ENCODE measurements at places on chromosomes 12 and 14.

DNA sequence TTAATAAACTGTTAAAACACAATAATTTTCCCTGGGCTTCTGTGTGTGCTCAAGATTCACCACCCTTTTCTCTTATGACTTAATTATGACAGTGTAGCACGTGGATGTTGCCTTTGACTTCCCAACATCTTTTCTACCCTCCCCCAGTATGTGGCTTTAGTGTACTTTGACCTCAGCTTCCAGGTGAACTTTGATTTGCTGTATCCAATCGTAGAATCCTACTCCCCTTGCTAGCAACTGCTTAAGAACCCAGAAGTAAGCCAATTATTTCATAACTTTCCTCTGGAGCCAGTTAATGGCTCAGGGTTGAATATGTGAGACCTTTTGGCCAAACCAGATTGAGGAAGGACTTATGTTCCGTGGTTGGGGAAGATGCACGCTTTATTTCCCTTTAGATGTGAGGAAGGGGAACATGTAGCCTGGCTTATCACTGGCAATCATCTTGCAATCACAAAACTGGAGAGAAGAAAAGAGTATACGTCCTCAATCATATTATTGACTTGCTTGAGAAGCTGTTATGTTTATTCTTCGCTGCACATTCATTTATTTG is 259.6 kb upstream of the ATP2B1 start:
- DNase-seq, result no peak

GRCh38 chr12:24904871-24905270 is 44.0 kb downstream of the BCAT1 start:
- DNase-seq, result no peak

DNA sequence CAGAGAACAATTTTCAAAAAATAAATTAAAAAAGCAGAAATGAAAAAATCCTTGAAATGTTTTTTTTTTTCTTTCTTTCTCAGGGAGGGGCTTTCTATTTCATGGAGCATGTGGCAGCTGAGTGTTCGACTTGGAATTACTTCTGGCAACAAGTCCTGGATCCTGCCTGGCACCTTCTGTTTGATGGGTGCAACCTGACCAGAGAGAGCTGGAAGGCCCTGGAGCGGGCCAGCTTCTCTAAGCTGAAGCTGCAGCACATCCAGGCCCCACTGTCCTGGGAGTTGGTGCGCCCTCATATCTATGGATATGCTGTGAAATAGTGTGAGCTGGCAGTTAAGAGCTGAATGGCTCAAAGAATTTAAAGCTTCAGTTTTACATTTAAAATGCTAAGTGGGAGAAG is 22.5 kb upstream of the HIGD1C start:
- DNase-seq, result no peak

GRCh38 chr12:123163227-123163626 is 12.3 kb upstream of the PITPNM2 start:
- DNase-seq, result no peak

- peak; percentile 25 for DNase-seq
Observed at GRCh38 chr14:70563869-70564268, 29.1 kb upstream of the ADAM20 start.

DNA sequence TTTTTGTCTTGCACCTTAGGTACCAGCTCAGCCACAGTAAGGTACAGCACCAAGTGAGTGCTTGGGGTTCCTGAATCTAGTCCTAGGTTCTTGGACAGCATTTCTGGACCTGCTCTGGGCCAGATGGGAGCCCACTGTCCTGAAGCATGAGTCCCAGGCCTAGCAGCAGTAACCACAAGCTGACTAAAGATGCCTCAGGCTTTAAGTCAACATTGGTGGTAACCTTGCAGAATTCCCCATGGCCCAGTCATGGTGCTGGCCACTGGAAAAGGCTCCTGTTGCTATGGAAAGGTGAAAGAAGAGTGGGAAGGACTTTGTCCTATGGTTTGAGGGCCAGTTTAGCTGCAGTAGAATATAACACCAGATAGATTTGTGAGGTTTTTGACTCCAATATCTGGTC is 86.9 kb upstream of the CLEC14A start:
- no peak for DNase-seq

GRCh38 chr14:39175445-39176262 is 600 bp downstream of the PNN start:
- no peak for DNase-seq

DNA sequence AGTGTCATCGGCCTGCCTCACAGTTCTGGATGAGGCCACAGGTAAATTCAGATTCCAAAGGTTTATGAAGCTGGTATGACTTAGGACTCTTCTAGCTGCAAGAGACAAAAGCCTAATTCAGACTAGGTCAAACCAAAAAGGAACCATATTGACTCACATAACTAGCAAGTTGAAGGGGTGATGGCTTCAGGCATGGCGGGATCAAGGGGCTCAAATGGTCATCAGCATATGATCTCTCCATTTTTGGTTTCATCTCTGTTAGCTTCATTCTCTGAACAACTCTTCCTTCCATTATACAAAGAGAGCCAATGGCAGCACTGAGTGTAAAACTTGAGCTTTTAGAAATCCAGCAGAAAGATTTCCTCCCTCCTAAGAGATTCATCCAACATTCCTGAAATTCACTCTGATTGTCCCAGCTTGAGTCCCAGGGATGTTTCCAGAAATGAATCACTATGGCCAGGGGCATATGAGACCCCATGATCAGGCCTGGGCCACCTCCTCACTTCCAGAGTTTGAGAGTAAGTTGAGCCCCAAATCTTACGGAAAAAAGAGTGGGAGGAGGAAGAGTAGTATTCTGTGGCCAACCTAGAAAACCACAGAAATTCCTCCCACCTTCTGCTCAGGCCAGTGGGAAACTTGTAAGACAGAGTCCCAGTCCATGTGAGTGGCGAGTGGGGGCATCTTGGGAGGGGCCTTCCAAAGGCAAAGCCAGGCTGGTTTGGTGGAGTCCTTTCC is 2.0 kb upstream of the MAP1LC3B2 start:
- DNase-seq, result no peak

DNA sequence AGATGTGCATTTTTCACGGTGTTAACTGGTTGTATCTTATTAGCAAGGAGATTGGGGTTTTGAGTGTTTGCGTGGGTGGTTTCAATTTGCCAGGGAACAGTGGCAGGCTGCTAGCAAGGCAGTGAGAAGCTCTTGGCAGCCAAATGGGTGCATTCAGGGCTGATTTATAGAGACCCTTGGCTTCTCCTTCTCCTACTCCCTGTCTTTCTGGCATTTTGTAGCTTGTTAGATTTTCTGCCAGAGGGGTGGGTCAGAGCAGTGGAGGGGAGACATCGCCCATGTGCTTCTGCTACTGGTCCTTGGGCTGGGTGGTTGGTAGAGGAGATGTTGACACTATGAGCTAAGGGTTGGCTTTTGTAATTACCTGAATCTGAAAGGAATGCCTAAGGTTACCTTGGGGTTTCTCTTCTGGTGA is 9.6 kb downstream of the CALM1 start:
- no peak for DNase-seq

GRCh38 chr14:95122621-95122945 is 34.7 kb downstream of the DICER1 start:
- no peak for DNase-seq

DNA sequence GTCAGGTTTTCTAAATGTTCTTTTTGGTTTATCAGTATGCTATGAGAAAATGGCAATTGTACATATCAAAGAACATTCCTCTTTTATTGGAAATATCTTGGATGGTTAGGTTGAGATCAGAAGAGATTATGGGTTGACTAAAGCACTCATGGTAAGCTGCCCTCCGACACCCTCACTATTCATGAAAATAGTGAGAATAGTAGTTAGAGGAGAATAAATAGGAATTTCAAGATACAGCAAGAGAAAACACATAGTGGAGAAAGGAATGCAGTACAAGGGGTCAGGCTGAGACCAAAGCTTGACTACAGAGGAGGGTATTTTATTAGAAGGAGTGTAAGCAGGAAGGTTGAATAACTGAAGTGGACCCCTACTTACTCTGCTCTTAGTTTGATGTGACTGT is 112.5 kb downstream of the PTPRQ start:
- DNase-seq, result no peak

- no peak for DNase-seq
Observed at GRCh38 chr12:128458301-128458974, 191.5 kb downstream of the TMEM132C start.

- DNase-seq, result no peak
Observed at GRCh38 chr14:92987713-92988510, 65.0 kb downstream of the CHGA start.

DNA sequence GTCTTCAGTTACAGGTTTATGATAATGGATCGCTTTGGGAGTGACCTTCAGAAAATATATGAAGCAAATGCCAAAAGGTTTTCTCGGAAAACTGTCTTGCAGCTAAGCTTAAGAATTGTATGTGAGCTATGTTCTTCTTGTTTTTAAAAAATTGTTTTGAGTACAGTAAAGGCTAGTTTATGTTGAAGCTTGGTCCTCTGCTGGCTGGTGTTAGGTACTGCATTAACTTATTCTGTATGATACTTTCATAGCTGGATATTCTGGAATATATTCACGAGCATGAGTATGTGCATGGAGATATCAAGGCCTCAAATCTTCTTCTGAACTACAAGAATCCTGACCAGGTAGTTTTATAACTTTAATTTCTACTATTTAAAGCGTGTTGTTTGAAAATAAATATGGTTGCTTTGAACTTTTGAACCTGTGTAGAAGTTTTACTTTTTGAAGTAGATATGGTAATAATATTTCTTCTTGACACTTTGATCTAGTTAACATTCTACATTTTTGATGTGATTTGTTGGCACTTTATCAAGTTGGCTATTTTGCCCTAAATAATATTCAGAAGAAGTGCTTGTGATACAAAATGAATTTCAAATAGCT is 55.7 kb downstream of the VRK1 start:
- DNase-seq, result peak; percentile 3

GRCh38 chr12:52632656-52633055 is 14.3 kb upstream of the KRT73 start:
- no peak for DNase-seq

GRCh38 chr14:80987235-80988032 is 32.0 kb downstream of the TSHR start:
- peak; percentile 79 for DNase-seq
